NCI-H748 treated with DMSO at 0.1 percent for 48 hours (cell line): ENCODE measurements at places on chromosomes 6 and 20.

DNA sequence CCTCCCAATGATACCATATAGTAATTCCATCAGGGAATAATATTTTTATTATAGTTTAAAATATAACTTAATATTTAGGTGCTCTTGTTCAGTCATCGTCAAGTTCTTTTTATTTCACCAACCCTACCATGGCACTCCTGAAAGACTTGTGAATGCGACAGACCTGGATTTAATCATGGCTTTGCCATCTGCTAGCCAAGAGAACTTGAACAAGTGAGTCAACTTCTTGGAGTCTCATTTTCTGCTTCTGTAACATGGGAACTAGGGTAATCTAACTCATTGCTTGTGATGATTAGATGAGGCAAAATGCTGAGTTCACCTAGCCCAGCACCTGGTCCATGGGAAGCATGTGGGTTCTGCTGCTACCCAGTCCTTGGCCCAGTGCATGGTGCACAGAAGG is 62.9 kb downstream of the ESR1 start:
- no peak for DNase-seq

- no peak for DNase-seq
Measured at GRCh38 chr20:47061549-47061948, 166.9 kb downstream of the EYA2 start.

DNA sequence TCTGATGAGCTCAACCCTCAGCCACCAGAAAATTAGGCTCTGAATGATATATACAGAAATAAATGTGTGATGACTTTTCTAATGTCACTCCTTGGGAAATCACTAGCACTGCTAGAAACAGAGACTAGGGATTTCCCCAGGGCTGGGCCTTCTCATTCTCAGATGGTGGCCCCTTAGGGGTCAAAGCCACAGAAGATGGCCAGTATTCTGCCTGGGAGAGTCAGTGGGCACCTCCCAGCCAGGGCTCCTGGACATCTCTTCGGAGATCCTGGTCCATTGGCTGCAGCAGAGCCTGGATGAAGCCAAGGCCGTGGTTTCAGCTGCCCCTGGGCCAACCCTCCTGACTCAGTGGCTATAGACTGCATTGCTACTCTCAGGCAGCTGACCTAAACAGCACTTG is 276.9 kb upstream of the SUPT3H start:
- DNase-seq: no peak

- no peak for DNase-seq
Measured at GRCh38 chr6:23477586-23477985, 648.4 kb upstream of the NRSN1 start.

DNA sequence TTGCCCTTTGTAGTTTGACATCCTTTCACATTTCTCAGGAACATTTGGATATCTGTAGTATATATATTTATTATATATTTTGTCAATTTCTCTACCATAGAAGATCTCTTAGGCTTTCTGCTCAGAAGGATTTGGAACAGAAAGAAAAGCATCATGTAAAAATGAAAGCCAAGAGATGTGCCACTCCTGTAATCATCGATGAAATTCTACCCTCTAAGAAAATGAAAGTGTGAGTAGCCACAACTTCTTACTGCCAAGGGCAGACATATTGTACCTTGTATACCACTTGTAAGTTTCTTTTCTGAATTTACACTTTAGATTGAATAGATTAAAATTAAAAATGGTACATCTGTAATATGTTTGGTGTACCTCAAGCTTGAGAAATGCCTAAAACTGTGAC is 31.2 kb downstream of the TPX2 start:
- DNase-seq: no peak

GRCh38 chr20:58903614-58904013 is 51.1 kb downstream of the GNAS start:
- no peak for DNase-seq

- DNase-seq: no peak
Measured at GRCh38 chr6:80179695-80180094, 73.2 kb downstream of the BCKDHB start.

- DNase-seq: no peak
Measured at GRCh38 chr20:2759603-2760296, 40.7 kb downstream of the CPXM1 start.

DNA sequence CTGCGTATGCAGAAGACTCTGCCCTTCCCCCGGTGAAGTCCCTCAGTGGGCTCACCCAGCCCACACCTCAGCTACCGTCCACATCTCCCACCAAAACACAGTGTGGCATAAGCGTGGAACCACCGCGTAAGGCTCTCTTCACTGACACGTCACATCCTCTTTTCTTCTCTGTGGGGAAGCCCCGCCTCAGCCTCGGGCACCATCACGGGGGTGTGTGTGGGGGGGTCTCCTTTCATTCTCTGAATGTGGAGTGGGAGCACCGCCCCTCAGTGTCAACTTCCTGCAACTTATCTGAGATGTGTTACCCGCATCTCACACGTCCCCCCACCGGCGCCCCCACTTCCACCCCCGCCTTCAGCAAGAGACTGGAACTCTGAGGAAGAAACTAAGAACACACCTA is 388.4 kb upstream of the JARID2 start:
- DNase-seq: no peak

DNA sequence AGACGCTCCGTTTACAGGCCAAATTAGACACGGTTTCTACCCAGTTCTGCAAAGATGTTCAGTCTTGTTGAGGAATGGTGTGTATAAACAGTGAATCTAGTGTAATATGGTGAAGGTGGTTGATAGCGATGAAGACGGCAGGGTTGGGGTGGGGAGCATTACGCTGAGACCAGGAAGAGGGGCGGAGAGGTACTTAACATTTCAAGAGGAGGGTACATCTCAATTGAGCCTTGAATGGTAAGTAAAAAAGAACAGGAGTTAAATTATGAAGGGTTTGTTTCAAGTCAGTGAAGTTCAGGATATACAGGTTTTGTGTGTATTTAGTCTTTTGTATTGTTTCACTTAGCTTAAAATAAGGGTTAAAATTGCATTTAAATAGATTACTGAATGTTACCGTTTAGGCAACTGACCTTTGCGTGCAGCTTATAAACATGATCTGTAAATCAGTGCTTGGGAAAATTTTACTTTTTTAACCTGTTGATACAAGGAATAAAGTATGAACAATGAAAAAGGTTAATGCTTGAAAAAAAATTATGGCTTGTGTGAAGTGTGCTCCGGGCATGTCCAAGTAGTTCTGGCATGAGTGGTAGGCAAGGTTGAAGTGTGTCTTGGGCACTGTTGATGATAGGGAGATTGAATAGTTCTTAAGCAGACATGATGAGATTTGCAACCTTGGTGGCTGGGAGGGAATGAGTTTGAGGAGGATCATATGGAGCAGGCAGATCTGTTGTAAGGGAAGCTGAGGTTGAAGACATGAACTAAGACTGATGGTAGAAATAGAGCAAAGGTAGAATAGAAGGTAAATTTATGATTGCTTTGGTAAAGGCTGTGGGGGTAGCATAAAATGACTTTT is 842 bp downstream of the POLR1C start:
- no peak for DNase-seq

- no peak for DNase-seq
Measured at GRCh38 chr20:2093883-2094282, 7.7 kb upstream of the STK35 start.

GRCh38 chr6:53205778-53206177 is 57.1 kb upstream of the GCM1 start:
- DNase-seq: no peak

GRCh38 chr6:36698871-36699271 is 1.2 kb downstream of the RAB44 start:
- no peak for DNase-seq

- DNase-seq: no peak
Measured at GRCh38 chr6:52389264-52389625, 27.3 kb downstream of the PAQR8 start.

- DNase-seq: no peak
Measured at GRCh38 chr6:153849072-153849779, 189.8 kb upstream of the OPRM1 start.

- DNase-seq: no peak
Measured at GRCh38 chr6:27128311-27129094, 119.0 kb upstream of the PRSS16 start.

DNA sequence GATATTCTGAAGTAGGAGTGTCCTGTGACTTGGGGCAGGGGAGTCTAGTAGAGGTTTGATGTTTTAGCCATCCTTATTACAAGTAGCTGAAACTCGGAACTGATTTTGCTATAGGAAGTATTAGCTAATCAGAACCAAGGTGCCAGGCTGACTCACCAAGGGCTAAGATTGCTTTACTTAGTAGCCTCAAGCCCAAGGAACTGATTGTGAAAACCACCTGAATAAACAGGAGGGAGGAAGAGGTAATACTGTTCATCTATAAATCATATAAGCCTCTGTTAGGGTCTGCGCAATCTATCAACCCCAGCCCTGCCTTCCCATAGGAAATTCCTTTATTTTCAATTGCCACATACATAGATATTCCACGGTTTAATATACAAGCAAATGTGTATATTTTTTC is 54.4 kb downstream of the GNAS start:
- no peak for DNase-seq

DNA sequence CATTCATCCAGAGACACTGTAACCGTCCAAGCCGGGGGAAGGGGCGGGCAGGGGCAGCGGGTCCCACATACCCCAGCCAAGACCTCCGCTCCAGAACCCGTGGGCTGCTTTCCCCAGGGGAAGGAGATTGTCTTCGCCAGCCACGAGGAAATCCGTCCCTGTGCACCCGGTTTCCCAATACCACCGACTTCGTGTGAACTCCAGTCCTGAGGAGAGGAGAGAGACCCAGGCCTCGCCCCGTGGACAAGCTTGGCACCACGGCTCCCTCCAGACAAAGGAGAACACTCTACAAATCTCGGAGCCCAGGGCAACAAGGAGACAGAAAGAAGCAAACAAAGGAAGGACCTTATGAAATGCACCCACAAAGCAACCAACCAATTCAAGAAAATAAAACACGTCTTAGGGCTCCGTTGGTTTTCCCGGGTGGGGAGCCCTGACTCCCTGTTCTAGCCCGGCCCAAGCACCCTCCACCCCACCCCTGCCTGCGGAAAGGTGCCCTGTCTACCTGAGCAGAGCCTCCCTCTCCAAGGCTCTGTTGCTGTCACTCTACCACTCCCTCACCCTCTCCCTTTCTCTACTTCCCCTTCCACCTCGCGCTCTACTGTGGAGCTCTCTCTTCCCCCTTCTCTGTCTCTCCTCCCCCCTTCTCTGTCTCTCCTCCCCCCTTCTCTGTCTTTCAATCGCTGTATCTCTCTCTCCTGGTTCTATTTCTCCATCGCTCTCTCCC is 1382.8 kb upstream of the DEFB115 start:
- no peak for DNase-seq

GRCh38 chr6:83354747-83355146 is 76.1 kb downstream of the ME1 start:
- DNase-seq: no peak

DNA sequence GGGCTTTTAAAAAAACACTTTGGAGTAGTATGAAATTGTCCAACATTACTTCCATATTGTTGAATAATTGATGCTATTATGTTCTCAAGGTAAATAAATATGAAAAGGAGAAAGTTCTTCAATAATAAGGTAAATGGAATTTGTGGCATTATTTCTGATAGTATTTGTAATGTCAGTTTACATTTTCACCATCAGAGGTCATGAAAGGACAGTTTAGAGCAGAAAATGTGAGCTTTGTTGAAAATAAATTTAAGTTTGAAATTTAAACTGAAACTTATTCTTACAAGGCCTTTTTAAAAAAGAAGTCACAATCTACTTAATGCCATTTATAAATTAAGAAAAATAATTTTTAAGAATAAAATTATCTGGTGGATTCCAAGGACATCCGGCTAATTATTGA is 15.8 kb upstream of the CEP162 start:
- DNase-seq: no peak

GRCh38 chr20:38170826-38171674 is 6.0 kb upstream of the TGM2 start:
- no peak for DNase-seq

DNA sequence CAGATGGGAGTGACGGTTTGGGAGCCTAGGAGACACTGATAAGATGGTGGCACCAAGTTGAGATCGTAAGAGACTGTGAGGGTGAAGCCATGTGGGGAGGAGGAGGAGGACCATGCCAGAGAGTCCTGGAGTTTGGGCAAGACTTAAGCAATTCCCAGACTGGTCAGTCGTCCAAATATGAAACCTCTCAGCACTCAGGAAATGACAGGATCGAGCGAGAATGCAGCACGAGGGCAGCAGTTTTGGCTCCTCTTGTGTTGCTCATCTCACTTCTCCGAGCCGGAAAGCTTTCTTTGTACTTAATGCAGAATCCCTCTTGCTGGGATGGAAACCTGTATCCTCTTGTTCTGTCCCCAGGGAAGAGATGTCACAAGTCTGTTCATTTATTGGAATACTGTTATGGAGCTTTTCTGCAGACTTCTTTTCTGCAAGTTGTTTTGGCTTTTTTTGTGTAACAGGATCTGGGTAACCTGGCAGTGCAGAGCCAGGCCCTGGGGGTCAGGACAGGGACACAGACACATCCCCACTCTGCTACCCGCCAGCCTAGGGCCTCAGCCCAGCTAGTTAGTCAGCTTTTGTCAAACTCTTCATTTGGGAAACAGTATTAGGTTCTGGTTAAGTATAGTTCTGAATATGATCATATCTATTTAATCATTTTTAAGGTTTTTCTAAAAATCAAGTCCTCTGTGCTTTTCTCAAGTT is 34.3 kb downstream of the FNDC1 start:
- no peak for DNase-seq

GRCh38 chr6:146336191-146336590 is 207.4 kb upstream of the RAB32 start:
- no peak for DNase-seq

- DNase-seq: no peak
Measured at GRCh38 chr6:77548662-77549366, 85.5 kb upstream of the HTR1B start.

GRCh38 chr6:17492350-17492749 is 99.0 kb downstream of the CAP2 start:
- no peak for DNase-seq

DNA sequence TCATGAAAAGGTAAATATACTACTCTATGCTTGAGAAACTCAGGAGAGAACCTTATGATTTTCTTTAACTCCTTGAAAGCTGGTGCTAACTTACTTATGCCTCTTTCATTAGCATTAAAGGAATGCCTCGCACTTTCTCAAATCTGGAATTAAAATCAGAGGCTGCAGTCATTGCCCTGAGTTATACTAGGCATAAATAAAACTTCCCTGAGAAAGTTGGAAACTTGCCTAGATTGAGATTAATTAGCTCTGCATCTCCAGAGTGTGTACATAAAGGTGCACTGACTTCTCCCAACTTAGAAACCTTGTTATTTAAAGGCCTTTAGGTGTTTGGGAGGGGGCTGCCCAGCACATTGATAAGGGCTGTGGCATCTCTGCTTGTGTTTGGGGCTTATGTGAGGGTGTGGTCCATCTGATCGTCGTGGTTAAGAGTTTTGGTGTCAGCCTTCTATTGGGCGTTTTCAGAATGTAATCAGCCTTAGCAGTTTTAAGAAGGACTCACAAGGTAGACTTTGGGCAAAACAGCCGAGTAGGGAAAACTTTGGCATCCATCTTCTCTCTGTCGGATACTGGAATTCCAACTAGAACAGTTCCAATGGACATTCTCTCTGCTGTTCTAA is 32.1 kb upstream of the CCN6 start:
- DNase-seq: no peak
